ENCODE measurements at places on chromosomes 7 and 10.

- DNase-seq: no peak
Measured at GRCh38 chr7:74280985-74281384, 8.2 kb upstream of the CLIP2 start.

DNA sequence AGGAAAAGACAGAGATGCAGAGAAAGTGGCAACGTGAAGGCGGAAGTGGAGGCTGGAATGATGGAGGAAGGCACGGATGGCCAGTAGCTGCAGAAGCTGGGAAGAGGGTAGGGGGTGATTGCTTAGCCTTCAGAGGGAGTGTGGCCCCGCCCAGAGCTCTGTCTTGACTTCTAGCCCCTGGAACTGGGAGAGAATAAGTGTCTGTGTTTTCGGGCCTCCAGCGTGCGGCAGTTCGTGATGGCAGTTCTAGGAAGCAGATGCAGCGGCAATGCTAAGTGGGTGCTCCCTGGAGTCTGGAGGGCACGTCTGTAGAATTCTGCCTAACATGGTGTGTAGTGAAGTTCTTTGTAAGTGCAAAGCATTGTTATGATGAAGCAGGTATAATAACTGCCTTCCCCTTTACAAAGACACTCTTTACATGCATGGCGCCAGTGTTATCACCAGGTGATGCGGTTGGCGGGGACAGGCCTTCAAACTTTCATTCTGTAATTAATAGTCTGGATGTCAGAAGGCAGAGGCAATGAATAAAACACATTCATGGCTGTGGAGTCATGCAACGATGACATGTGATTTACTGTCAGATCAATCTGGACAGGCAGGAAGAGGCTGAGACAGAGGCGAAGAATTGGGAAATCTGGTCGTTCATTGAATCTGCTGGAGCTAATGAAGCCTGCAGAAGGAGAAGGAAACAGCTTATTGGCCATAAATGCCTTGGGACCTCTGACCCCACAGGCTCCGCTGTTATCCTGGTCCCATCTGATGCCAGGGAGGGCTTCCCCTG lies 228.6 kb downstream of the GLRX3 start:
- no peak for DNase-seq

DNA sequence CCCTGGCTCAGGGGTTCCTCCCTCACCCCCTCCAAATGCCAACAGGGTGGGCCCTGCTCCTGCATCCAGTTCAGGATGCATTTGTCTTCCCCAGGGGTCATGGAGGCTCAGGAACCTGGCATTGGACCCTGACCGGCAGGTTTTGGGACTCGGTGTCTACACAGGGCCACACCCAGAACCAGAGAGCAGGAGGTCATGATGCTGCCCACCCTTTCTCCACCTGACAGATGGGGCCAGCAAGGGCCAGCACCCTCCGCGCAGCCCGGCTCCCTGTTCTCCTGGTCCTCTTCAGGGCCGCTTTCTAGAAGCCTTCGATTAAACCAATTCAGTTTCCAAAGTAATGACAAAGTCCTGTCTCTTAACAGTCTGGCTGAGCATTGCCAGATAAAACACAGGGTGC lies 50.2 kb downstream of the CAMK2B start:
- no peak for DNase-seq

DNA sequence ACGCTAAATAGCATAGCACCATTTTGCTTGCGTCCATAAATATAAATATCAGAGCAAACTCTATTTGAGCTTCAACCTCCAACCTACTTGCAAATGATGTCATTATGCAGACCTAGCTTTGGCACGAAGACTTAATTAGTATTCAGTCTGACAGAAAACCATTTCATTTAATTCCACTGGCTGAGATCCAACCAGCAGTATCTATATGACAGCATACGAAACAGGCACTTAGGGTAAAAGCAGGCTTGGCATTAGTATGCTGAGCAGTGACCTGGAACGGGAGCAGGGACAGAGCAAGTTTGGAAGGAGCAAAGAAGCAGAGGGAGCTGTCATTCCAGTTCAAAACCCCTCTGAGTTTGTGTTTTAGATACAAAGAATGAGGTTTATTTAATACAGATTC lies 312.5 kb upstream of the CHRM2 start:
- DNase-seq: no peak

GRCh38 chr10:85044-85443 lies 35.9 kb upstream of the TUBB8 start:
- DNase-seq: no peak

DNA sequence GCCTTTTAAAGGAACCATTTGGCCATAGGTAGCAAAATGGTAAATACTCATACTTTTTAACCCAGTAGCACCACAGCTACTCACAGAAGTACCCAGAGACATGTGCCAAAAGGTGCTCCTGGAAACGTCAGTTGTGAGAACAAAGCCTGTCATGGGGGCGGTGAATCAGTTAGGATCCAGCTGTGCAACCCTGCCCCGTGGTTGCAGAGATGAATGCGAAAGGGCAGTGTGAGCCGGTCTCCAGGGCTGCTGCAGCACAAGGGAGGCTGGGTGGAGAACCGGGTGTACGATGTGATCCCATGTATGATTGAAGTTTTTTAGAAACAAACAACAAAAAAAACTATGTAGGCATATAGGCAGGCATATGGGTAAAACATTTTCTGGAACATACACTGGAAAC lies 1.3 kb upstream of the LRRC18 start:
- no peak for DNase-seq

Measured in stimulated activated naive CD8-positive, alpha-beta T cell treated with anti-CD3 and anti-CD28 coated beads, Interleukin-15, amount 100 ng/mL, for 72 hours (primary cell).